ENCODE measurements at places on chromosomes 5 and 9.

GRCh38 chr9:92639124-92639523, 30.8 kb downstream of the IPPK start:
- DNase-seq: no peak
- H3K27ac ChIP-seq: no peak overlapping the region
- no peaks in the 10 kb centered on the region for H3K27me3 ChIP-seq

DNA sequence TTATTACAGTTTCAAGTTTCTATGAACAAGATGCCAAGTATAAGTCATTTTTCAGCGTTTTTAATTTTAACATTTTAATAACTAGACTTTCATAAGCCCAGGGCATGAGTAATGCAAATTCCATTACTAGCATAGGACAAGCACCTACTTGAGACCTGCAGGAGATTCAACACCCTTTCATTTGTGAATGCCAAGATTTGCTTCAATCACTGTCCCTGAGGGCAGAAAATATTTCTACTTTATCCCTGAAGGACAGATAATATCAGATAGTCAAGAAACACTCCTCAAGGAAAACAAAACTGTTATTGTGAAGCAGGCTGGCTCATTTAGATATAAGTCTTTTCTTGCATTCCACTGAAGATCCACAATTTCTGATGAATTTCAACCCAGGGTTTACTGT, 27.7 kb upstream of the ZNF622 start:
- no peak overlapping the region for H3K27ac ChIP-seq
- H3K4me1 ChIP-seq: no peaks in the 10 kb centered on the region
- H3K27me3 ChIP-seq: no peaks in the 10 kb centered on the region
- DNase-seq: no peak
- no peaks in the 10 kb centered on the region for H3K36me3 ChIP-seq

DNA sequence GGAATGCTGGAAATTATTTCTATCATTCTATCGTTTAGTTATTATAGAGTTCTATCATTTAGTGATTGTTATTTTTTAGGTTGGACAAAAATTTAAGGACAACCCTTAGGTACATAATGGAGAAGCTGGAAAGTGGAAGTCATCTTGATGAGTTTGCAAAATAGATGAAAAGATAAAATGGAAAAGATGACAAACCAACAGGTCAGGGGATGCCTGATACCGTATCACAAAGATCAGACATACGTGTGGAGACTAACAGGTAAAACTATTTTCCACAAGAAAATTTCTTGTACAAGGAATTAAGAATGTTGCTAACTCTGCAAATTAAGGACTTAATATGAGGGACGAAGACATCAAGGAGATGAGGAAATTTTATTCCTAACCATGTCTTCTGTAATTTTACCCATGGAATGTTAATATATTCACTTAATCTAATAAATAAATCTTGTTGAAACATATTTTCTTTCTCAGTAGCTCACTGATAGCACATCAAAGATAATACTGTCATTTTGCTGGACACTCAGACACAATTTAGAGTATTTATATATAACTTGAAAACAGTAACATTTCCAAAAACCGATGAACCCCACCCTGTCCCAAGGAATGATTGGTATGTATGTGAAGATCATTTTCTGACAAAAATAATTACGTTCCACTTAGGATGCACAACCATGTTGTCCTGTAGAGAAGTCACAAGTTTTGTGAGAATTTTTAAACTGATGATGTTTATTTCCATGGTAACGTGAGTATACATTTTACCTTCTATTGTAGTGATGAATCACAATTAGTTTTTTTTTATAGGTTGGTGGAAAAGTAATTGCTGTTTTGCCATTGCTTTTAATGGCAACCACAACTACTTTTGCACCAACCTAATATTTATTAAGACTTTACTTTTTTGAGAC, 2.6 kb downstream of the LURAP1L start:
- H3K4me1 ChIP-seq: peaks cover 6% of the 10 kb centered on the region
- H3K36me3 ChIP-seq: no peaks in the 10 kb centered on the region
- no peaks in the 10 kb centered on the region for H3K27me3 ChIP-seq

DNA sequence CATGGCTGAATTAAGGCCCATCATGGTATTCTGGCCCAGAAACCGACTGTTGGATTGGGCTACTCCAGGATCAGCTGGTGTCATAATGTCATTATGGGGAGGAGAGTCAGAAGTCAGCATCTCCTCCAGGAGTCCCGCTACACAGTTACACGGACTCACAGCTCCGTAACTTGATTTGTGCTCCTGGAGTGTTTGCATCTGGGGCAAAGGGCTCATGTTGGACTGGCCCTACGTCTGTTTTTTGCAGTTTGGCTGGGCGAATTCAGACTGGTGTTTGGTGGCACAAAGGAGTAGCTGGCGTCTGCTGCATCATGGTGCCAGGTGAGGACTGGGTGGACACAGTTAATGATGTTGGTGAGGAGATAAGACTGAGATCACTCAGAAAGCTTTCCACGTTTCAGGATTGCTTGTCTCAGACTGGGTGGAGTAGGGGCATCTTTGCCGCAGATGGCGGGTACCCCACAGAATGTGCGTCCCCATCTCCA, 31.3 kb downstream of the OR2V1 start:
- H3K4me1 ChIP-seq: no peaks in the 10 kb centered on the region
- no peak overlapping the region for H3K4me3 ChIP-seq
- no peak overlapping the region for H3K27ac ChIP-seq
- DNase-seq: no peak
- H3K27me3 ChIP-seq: peaks cover 8% of the 10 kb centered on the region

DNA sequence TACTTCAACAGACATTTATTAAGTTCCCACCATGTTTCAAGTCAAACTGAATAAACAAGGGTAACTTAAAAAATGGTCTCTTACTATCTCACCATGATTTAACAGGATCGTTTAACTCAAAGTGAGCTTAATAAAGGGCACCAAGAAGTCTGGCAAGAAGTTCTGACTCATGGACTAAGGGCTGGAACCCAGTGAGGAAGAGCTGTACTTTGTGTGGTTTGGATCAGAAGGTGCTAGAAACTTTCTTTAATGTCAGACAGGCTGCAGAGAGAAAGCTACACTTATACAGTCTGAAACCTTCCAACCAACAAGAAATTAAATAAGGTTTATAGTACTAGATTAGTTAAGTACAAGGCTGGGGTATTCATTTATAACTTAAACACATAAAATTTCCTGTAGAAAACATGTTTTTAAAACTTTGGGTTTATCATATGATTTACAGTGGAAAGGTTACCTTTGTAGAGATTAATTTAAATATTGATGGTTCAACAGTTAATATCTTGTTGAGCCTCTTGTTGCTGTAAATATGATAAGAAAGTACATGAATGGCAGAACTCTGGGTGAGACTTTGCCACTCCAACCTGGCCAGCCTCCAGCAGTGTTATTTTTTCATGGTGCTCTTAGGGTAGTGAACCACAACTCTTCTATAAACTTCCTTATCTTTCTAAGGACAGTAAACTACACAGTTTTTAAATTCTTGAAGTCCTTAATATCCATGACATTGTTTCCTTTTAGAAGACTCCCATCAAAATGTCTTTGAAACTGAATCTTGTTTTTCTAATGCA, 162.8 kb downstream of the MAN2A1 start:
- no peak overlapping the region for H3K4me3 ChIP-seq
- no peak overlapping the region for H3K27ac ChIP-seq
- no peaks in the 10 kb centered on the region for H3K27me3 ChIP-seq

- no peaks in the 10 kb centered on the region for H3K4me1 ChIP-seq
- DNase-seq: no peak
- no peaks in the 10 kb centered on the region for H3K36me3 ChIP-seq
- no peak overlapping the region for H3K27ac ChIP-seq
- no peaks in the 10 kb centered on the region for H3K27me3 ChIP-seq
- H3K4me3 ChIP-seq: no peak overlapping the region
Measured at GRCh38 chr5:123844873-123845272, 332.9 kb downstream of the CSNK1G3 start.

DNA sequence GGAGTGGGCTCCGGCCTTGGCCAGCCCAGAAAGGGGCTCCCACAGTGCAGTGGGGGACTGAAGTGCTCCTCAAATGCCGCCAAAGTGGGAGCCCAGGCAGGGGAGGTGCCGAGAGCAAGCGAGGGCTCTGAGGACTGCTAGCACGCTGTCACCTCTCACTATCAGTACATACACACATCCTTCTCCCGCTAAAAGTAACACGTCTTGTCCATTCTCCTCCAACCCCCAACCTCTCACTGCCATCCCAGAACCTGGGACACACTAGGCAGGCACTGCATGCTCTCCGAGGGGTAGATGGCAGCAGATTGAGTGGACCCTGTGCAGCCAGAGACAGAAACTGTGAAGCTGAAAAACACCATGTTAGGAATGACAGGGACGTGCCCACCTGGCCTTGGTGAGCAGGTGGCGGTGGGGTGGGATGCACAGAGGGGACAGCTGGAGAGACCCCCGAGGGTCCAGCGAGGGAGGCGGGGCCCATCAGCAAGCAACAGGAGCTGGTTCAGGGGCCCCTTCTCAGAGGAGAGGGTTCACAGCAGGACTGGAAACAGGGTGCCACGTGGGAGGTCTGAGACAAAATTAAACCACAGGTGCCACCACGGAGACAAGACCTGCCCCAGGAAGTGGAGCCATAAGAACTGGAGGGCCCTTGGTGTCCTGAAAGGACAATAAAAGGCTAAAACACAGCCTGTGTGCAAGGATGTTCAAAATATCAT, 16.9 kb downstream of the SEMA4D start:
- no peak overlapping the region for H3K27ac ChIP-seq
- H3K4me1 ChIP-seq: peaks cover 6% of the 10 kb centered on the region
- H3K4me3 ChIP-seq: no peak overlapping the region
- H3K27me3 ChIP-seq: no peaks in the 10 kb centered on the region
- no peaks in the 10 kb centered on the region for H3K36me3 ChIP-seq

DNA sequence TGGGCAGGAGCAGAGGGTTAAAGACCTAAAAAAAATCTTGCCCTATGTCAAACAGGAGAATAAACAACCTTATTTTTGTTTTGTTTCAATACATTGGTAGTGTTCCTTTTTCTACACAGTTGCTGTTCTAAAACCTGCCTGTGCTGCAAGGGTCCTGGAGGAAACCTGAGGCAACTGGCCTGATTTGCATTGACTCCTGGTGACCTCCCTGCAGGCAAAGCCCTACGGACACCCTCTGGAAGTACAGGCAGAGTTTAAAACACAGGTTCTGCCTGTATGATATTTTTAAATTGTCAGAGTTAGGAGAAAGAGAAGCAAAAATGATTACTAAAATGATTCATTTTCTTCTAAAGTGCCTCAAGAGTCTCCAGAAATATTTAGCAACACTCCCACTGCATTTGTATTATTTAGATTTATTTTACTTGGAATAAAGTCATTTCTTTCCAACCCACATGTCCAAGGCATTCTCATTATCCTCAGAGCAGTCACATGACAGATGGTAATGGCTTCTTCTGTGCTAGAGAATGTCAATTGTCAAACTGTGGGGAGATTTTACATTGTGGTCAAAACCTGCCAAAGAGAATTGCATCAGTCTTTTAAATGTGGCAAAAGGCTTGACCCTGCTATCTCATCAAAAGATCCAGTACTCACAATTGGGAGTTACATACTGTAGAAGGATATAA, 559.6 kb downstream of the CETN3 start:
- no peak overlapping the region for H3K27ac ChIP-seq
- H3K36me3 ChIP-seq: no peaks in the 10 kb centered on the region
- H3K4me1 ChIP-seq: no peaks in the 10 kb centered on the region
- no peak for DNase-seq

GRCh38 chr9:93207860-93208734, 24.2 kb downstream of the WNK2 start:
- no peak overlapping the region for H3K4me3 ChIP-seq
- no peak overlapping the region for H3K27ac ChIP-seq
- H3K4me1 ChIP-seq: no peaks in the 10 kb centered on the region
- no peaks in the 10 kb centered on the region for H3K36me3 ChIP-seq
- DNase-seq: no peak
- no peaks in the 10 kb centered on the region for H3K27me3 ChIP-seq

DNA sequence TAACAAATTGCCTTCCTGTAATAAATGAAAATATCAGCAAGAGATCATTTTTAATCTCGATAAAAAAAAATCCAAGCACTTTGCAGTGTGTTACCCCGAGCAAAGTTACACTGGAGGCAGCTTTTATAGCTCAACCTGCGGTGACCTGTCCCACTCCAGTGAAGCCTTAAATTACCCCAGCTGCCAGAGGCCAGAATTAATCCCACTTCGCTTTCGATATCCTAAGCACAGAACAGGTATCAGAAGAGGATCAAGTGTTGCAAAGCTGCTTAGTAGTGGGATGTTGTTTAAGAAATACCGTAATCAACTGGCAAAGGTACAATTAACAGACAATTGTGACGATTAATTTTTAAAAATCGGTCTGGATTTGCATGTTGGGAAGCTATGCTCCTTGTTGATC, 314.0 kb downstream of the AGTPBP1 start:
- no peaks in the 10 kb centered on the region for H3K36me3 ChIP-seq
- no peaks in the 10 kb centered on the region for H3K4me1 ChIP-seq
- H3K27me3 ChIP-seq: no peaks in the 10 kb centered on the region
- DNase-seq: no peak

DNA sequence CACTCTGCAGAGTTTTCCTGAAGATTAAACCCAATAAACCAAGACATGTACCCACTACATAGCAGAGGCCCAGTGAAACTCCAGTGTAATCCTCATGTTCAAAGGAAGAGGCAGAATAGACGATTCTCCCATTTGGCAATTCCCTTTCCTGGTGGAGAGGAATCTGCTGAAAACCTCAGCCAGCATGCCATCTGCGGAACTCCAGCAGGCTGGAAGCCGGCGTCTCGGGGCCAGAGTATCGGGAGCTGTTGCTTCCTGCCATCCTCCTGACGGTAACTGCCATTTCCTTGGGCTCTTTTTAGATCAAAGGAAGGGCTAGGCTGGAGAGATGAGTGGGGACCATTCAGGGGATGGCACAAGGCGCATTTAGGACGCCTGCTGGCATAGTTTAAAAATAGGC, 20.5 kb downstream of the NEURL1B start:
- H3K27me3 ChIP-seq: no peaks in the 10 kb centered on the region
- H3K27ac ChIP-seq: no peak overlapping the region
- H3K4me1 ChIP-seq: peaks cover 28% of the 10 kb centered on the region
- H3K36me3 ChIP-seq: no peaks in the 10 kb centered on the region
- no peak overlapping the region for H3K4me3 ChIP-seq

DNA sequence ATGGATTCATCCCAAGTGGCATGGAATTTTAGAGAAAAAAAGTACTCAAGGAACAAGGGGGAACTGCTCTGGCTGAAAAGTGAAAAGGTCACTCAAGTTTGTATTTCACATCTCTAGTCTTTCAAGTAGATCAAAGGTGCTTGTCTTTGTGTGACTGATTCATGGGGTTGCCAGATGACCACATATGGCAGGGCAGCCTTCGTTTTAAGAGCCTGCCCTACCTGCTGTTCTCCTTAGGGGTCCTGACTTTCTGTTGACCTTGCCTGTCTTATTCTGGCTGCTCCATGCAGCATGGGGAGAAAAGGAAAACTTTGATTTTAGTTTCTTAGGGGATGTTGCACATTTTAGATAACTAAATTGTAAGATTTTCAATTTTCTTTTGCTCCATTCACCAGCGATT, 877.7 kb downstream of the TLE1 start:
- no peaks in the 10 kb centered on the region for H3K36me3 ChIP-seq
- no peak for DNase-seq

- peak overlapping the region; percentile 57 for H3K27ac ChIP-seq
- no peaks in the 10 kb centered on the region for H3K27me3 ChIP-seq
- DNase-seq: no peak
- H3K4me3 ChIP-seq: no peak overlapping the region
Measured at GRCh38 chr9:14212077-14212476, 101.9 kb downstream of the NFIB start.

Measured in liver (tissue), 10 donors.